ENCODE measurements at places on chromosomes 3 and 15. TPM values are rescaled to one million over a fixed set of nuclear protein-coding genes. Genes with fewer than 3 reads are reported as not detected.

GRCh38 chr15:33808720-33809457 is 159.4 kb upstream of the CHRM5 start:
- no peak for DNase-seq
- 0 out of 2 replicates have a peak, but pooled peaks cover 2% of the 10 kb centered on the region for H3K27me3 ChIP-seq
- no peak overlapping the region for H3K4me3 ChIP-seq
- H3K36me3 ChIP-seq: no peaks in the 10 kb centered on the region
- no peak overlapping the region for H3K27ac ChIP-seq
- no peaks in the 10 kb centered on the region for H3K4me1 ChIP-seq

DNA sequence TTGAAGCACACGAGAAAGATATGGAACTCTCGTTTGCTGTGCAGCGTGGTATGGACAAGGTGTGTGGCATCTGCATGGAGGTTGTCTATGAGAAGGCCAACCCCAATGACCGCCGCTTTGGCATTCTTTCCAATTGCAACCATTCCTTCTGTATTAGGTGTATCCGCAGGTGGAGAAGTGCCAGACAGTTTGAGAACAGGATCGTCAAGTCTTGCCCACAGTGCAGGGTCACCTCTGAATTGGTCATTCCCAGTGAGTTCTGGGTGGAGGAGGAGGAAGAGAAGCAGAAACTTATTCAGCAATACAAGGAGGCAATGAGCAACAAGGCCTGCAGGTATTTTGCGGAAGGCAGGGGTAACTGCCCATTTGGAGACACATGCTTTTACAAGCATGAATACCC is 1.2 kb downstream of the MKRN3 start:
- no peak for DNase-seq
- H3K27me3 ChIP-seq: no peaks in the 10 kb centered on the region
- H3K27ac ChIP-seq: no peak overlapping the region
- H3K36me3 ChIP-seq: peaks cover 9% of the 10 kb centered on the region
- H3K4me1 ChIP-seq: peaks cover 47% of the 10 kb centered on the region

DNA sequence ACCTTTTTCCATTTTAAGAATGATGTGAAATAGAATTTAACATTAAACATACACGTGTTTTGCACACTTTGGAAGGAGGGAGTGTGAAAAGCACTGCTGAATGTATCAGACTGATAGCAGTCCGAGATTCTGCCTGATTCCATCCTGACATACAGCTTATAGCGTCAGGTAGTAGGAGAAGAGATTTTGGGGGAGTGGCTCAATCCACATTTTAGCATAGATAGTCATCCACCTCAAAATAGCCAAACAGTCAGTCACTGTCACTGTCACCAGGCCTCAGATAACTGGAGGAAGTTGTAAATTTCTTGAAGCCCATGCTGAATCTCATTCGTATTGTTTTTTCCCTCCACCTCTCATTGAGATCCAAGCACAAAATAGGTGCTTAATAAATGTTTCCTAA is 35.4 kb upstream of the ARHGEF26 start:
- no peaks in the 10 kb centered on the region for H3K27me3 ChIP-seq
- H3K4me1 ChIP-seq: no peaks in the 10 kb centered on the region
- no peaks in the 10 kb centered on the region for H3K36me3 ChIP-seq

- H3K27ac ChIP-seq: no peak overlapping the region
- DNase-seq: no peak
- H3K4me3 ChIP-seq: no peak overlapping the region
- no peaks in the 10 kb centered on the region for H3K36me3 ChIP-seq
Measured at GRCh38 chr15:35696767-35697231, 150.8 kb upstream of the DPH6 start.

GRCh38 chr3:89740080-89740880 is 632.9 kb downstream of the EPHA3 start:
- H3K36me3 ChIP-seq: no peaks in the 10 kb centered on the region
- H3K4me1 ChIP-seq: no peaks in the 10 kb centered on the region
- H3K27me3 ChIP-seq: no peaks in the 10 kb centered on the region
- DNase-seq: no peak

DNA sequence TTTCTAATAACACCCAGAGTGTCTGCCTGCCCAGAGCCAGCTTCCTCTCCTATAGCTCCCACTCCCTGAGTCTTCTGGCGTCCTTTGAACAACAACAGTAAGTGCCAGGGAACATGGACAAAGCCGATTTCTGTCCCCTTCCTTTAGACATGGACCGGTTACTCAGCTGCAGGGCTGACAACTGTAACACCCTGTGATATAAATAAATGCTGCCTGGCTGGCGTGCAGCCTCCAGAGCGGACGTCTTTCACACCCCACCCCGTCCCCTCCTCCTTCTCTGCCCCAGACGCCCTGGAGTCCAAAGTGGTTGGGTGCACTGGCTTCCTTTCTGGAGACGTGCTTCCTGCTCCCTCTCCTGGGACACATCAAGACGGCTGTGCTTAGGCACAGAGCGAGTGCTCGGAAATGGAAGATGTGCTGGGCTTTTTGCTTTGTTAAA is 281.9 kb upstream of the LRRFIP2 start:
- no peaks in the 10 kb centered on the region for H3K27me3 ChIP-seq
- H3K27ac ChIP-seq: no peak overlapping the region
- DNase-seq: no peak
- no peak overlapping the region for H3K4me3 ChIP-seq

DNA sequence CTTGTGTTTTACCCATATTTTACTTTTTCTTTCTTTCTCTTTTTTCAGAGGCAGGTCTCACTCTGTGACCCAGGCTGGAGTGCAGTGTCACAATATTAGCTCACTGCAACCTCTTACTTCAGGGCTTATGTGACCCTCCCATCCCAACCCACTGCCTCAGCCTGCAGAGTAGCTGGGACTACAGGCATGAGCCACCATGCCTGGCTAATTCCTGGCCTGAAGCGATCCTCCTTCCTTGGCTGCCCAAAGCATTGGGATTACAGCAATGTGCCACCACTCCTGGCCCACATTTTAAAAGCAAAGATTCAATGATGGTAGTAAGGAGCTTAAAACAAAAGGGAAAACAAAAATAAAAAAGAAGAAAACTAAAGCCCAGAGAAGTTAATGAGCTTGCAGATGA is 11.1 kb upstream of the CDV3 start:
- no peak for DNase-seq
- H3K27me3 ChIP-seq: no peaks in the 10 kb centered on the region
- peaks cover 16% of the 10 kb centered on the region for H3K4me1 ChIP-seq
- no peak overlapping the region for H3K4me3 ChIP-seq

The CCR2 gene
- total RNA-seq: not detected

The EPHB1 gene
- total RNA-seq: 24.1 TPM

The HYKK gene
- total RNA-seq: 0.47 TPM

The HES1 gene
- total RNA-seq: 20.2 TPM

The ILDR1 gene
- total RNA-seq: 0.52 TPM
